ENCODE measurements at places on chromosomes 16 and 17.

DNA sequence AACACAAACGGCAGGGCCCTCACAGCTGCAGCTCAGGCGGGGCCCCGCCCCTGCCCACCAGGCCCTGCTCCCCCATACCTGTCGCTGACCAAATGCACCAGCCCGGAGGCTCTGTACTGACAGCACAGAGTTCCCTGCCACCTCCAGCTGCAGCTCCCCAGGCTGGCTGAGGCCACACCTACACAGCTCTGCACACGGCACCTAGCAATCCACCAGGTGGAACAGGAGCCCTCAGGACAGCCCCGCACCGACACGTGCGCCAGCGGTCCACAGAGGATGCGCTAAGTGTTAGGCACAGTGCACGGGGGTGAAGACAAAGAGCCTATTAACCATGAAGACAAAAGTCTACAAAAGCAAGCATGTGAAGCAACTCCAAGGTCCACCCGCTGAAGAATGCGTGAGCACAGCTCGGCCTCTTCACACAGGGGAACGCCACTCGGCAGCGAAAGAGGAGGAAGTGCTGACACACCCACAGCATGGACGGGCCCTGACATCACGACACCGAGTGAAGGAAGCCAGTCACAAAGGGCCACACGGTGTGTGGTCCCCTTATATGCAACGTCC is 5.4 kb downstream of the ZCCHC14 start:
- peaks cover 65% of the 10 kb centered on the region for H3K4me1 ChIP-seq
- no peaks in the 10 kb centered on the region for H3K36me3 ChIP-seq
- H3K27me3 ChIP-seq = no peaks in the 10 kb centered on the region
- peak overlapping the region; percentile 74 for H3K4me3 ChIP-seq
- DNase-seq = peak; percentile 73
- peak overlapping the region; percentile 25 for H3K27ac ChIP-seq

- H3K27me3 ChIP-seq = no peaks in the 10 kb centered on the region
- peak; percentile 62 for DNase-seq
- no peak overlapping the region for H3K27ac ChIP-seq
- no peak overlapping the region for H3K4me3 ChIP-seq
- no peaks in the 10 kb centered on the region for H3K36me3 ChIP-seq
Observed at GRCh38 chr17:60720763-60721531, 43.3 kb downstream of the BCAS3 start.

GRCh38 chr17:66369830-66370229 is 67.4 kb downstream of the PRKCA start:
- no peaks in the 10 kb centered on the region for H3K4me1 ChIP-seq
- no peak overlapping the region for H3K4me3 ChIP-seq
- no peak for DNase-seq
- H3K27me3 ChIP-seq = no peaks in the 10 kb centered on the region

DNA sequence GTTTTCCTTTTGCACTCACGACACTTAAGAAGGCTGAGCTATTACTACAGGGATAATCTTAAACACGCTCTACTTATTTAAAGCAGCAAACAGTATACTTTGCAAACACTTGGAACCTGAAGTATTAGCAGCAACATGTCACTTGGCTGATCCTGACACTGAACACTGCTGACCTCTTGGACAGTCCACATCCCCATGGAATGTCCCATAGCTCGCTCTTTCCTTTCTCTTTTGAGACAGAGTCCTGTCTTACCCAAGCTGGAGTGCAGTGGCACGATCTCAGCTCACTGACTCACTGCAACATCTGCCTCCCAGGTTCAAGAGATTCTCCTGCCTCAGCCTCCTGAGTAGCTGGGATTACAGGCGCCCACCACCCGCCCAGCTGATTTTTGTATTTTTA is 26.4 kb downstream of the SMYD4 start:
- H3K4me3 ChIP-seq = no peak overlapping the region
- no peaks in the 10 kb centered on the region for H3K4me1 ChIP-seq
- no peak overlapping the region for H3K27ac ChIP-seq
- H3K27me3 ChIP-seq = no peaks in the 10 kb centered on the region
- H3K36me3 ChIP-seq = peaks cover 54% of the 10 kb centered on the region

DNA sequence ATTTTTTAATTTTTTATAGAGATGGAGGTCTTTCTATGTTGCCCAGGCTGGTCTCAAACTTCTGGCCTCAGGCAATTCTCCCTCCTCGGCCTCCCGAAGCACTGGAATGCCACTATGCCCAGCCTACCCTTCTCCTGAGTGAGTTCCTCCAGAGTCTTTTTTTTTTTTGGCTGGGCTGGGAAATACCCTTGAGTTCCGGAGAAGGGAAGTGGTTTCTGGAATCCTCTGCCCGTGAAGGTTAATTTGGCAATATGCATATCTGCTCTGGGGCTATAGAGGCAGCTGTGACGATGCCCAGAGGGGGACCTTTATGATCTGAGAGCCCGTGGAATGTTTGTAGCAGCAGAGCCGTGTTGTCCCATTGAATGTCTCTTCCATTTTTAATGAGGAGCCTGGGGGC is 217.5 kb downstream of the RBFOX1 start:
- H3K27me3 ChIP-seq = no peaks in the 10 kb centered on the region
- H3K27ac ChIP-seq = no peak overlapping the region
- H3K4me1 ChIP-seq = no peaks in the 10 kb centered on the region
- no peak overlapping the region for H3K4me3 ChIP-seq
- H3K36me3 ChIP-seq = no peaks in the 10 kb centered on the region

DNA sequence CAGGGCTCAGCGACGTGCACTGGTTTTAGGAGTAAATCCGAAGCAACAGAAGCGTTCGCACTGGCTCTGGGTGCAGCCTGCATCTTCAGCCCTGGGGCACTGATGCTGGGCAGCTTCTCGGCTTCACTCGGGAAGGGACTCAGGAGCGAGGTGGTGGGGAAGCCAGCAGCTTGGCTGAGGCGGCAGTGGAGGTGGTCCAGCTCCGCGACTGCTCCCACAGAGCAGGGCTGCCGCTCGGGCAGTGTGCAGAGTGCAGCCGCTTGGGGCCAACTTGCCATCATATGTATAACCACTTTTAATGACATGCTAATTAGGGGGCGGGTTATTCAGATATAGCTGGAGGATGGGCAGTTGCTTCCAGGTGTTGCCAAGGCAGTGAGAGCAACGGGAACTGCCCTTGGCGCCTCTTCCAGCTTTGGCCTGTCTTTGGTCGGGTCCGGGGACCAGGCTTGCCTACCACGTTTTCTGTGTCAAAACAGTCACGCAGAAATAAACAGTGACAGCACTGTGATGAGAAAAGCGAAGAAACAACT is 26.7 kb downstream of the METRNL start:
- no peak overlapping the region for H3K4me3 ChIP-seq
- no peak overlapping the region for H3K27ac ChIP-seq
- H3K27me3 ChIP-seq = peaks cover 13% of the 10 kb centered on the region
- H3K36me3 ChIP-seq = no peaks in the 10 kb centered on the region
- peaks cover 24% of the 10 kb centered on the region for H3K4me1 ChIP-seq
- no peak for DNase-seq

DNA sequence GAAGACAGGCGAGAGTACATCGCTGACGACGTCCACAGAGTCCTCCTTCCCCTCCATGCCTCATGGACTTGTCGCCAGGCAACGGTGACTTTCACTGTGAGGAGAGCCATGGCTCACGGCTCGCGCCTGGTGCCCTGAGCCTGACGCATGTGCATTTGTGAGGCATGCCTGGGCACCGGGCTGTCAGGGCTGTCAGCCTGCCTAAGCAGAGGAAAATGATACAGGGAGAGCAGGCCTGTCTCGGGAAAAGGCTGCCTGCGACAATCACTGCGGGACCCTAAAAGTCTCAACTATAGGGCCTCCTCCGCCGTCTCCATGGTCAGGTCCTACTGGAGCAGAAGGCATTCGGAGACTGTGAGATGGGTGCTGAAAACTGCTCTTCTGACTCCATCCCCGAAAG is 135.5 kb upstream of the WSB1 start:
- DNase-seq = no peak
- no peaks in the 10 kb centered on the region for H3K36me3 ChIP-seq
- no peaks in the 10 kb centered on the region for H3K4me1 ChIP-seq
- H3K4me3 ChIP-seq = no peak overlapping the region
- no peaks in the 10 kb centered on the region for H3K27me3 ChIP-seq
- no peak overlapping the region for H3K27ac ChIP-seq

DNA sequence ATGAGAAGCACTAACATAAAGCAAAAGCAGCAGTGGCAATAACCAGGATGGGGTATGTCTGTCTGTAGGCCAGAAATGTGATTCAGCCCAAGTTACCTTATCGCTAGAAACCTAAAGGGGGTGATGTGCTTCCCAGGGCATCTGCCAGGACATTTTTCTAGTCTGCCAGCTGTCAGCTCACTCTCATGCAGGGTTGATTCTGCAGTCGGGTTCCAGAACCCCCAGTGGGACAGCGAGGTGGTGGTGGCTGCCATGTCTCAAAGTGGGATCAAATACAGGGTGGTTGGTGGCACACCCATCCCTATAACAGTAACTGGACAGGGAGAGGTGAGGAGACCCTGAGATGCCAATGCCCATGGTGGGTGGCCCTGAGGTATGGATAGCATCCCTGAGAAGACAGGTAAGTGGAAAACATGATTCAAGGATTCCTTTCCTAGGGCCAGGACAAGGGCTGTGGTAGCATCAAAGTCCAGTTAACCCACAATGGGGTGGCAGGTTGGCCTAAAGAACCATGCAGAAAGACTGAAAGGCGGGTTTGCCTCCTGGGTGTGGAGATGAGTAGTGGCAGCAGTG is 84.3 kb downstream of the TNFRSF13B start:
- H3K4me3 ChIP-seq = no peak overlapping the region
- H3K27me3 ChIP-seq = no peaks in the 10 kb centered on the region
- H3K4me1 ChIP-seq = no peaks in the 10 kb centered on the region
- no peak for DNase-seq
- peaks cover 6% of the 10 kb centered on the region for H3K36me3 ChIP-seq

GRCh38 chr17:42421507-42422338 is 1.3 kb downstream of the CAVIN1 start:
- peak; percentile 57 for DNase-seq
- H3K27me3 ChIP-seq = no peaks in the 10 kb centered on the region
- H3K4me1 ChIP-seq = peaks cover 20% of the 10 kb centered on the region
- H3K27ac ChIP-seq = peak overlapping the region; percentile 88
- H3K4me3 ChIP-seq = peak overlapping the region; percentile 96
- peaks cover 13% of the 10 kb centered on the region for H3K36me3 ChIP-seq

GRCh38 chr17:81524865-81525159 is 3.4 kb upstream of the FSCN2 start:
- H3K27ac ChIP-seq = no peak overlapping the region
- no peak for DNase-seq
- H3K27me3 ChIP-seq = no peaks in the 10 kb centered on the region

DNA sequence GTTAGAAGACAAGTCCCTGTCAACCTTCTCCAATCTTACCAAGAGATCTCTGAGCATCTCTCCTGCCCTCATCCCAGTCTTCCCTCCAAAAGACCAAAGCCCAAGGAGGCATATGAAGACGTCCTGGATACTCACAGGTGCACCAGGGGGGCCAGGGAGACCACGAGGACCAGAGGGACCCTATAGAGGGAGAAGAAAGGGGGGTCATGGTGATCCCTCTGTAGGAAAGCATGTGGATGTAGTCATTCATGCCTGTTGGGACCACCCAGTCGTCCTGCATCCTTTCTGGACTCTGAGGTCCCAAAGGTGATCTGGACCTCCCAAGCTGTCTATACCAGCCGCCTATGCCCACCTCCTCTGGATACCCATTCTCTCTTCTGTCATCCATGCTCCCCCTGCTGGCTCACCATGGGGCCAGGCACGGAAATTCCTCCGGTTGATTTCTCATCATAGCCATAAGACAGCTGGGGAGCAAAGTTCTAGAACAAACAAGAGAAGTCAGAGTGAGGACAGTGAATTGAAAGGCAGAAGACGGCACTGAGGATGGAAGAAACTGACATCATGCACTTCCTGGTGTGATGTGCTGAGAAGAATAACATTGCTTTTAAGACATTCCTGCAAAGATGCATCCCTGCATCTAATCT is 3.3 kb downstream of the COL1A1 start:
- peak; percentile 82 for DNase-seq
- H3K27me3 ChIP-seq = no peaks in the 10 kb centered on the region
- no peak overlapping the region for H3K27ac ChIP-seq
- H3K4me1 ChIP-seq = peaks cover 20% of the 10 kb centered on the region
- H3K36me3 ChIP-seq = no peaks in the 10 kb centered on the region
- peak overlapping the region; percentile 78 for H3K4me3 ChIP-seq

GRCh38 chr17:82949361-82949760 is 109.5 kb upstream of the ZNF750 start:
- DNase-seq = no peak
- no peak overlapping the region for H3K4me3 ChIP-seq

GRCh38 chr17:8118769-8119580 is 661 bp upstream of the ALOXE3 start:
- peak overlapping the region; percentile 98 for H3K27ac ChIP-seq
- peaks cover 28% of the 10 kb centered on the region for H3K36me3 ChIP-seq
- peak; percentile 84 for DNase-seq
- peak overlapping the region; percentile 77 for H3K4me3 ChIP-seq
- no peaks in the 10 kb centered on the region for H3K27me3 ChIP-seq

- no peak overlapping the region for H3K4me3 ChIP-seq
- no peak for DNase-seq
- H3K4me1 ChIP-seq = peaks cover 8% of the 10 kb centered on the region
- H3K27ac ChIP-seq = no peak overlapping the region
- H3K27me3 ChIP-seq = no peaks in the 10 kb centered on the region
Observed at GRCh38 chr16:89115216-89115861, 21.7 kb downstream of the ACSF3 start.

GRCh38 chr17:81389585-81389984 is 5.7 kb upstream of the BAHCC1 start:
- peaks cover 7% of the 10 kb centered on the region for H3K4me1 ChIP-seq
- no peaks in the 10 kb centered on the region for H3K27me3 ChIP-seq
- H3K4me3 ChIP-seq = no peak overlapping the region
- H3K27ac ChIP-seq = no peak overlapping the region
- peaks cover 11% of the 10 kb centered on the region for H3K36me3 ChIP-seq
- no peak for DNase-seq

- H3K27me3 ChIP-seq = no peaks in the 10 kb centered on the region
- no peaks in the 10 kb centered on the region for H3K36me3 ChIP-seq
- no peak overlapping the region for H3K27ac ChIP-seq
- DNase-seq = peak; percentile 63
- peaks cover 16% of the 10 kb centered on the region for H3K4me1 ChIP-seq
Observed at GRCh38 chr16:68786685-68787418, 49.8 kb downstream of the CDH1 start.

- H3K4me1 ChIP-seq = no peaks in the 10 kb centered on the region
- no peak overlapping the region for H3K27ac ChIP-seq
- DNase-seq = no peak
Observed at GRCh38 chr16:28298511-28298878, 6.2 kb downstream of the SBK1 start.

DNA sequence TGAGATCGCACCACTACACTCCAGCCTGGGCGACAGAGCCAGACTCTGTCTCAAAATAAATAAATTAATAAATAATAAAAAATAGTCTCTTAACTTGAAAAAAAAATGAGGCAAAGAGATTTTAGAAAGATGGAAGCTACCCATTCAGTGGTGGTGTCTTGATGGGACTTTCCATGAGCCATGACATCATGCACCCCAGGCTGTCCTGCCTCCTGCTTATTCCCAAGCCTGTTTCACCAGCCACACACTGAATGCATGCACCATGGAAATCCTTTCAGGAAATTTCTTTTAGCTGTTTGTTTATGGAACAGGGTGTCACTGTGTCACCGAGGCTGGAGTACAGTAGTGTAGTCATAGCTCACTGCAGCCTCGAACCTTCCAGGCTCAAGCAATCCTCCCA is 8.9 kb upstream of the DLX3 start:
- no peak overlapping the region for H3K4me3 ChIP-seq
- H3K36me3 ChIP-seq = peaks cover 5% of the 10 kb centered on the region
- DNase-seq = no peak
- peaks cover 50% of the 10 kb centered on the region for H3K27me3 ChIP-seq
- H3K27ac ChIP-seq = no peak overlapping the region

- H3K27ac ChIP-seq = no peak overlapping the region
- H3K36me3 ChIP-seq = no peaks in the 10 kb centered on the region
- H3K27me3 ChIP-seq = no peaks in the 10 kb centered on the region
- no peak for DNase-seq
Observed at GRCh38 chr16:5315914-5316313, 218.3 kb upstream of the EEF2KMT start.
